ENCODE measurements at places on chromosomes 11 and 22.

DNA sequence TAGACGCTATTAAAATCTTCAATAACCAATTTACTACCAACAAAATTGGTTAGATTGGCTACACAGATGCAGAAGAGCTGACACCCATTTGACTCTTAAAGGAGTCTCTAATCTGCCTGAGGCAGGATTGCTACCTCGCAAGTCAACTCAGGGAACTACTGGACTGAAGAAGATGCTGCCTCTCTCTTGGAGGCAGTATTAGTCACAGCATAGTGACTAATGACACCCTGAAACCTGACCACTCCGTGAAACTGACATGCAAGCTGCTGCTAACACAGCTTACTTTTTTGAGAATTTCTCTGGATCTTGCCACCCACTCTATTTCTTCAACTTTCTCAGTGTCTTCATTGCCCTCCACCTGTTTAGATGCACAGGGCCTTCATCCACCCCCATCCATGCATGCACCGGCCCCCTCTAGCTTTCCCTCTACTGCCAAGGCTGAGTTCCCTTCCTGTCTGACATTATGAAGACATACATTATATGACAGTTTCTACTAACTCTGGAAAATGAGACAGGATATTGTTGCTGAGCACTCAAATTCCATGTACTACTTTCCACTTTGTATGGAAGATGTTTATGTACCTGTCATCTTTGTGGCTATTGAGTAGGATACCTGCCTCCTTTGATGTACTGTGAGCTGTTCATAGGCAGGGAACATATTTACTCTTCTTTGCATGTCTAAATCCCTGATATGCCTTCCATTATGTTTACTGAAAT, 183.2 kb downstream of the MSANTD4 start:
- DNase-seq = no peak

DNA sequence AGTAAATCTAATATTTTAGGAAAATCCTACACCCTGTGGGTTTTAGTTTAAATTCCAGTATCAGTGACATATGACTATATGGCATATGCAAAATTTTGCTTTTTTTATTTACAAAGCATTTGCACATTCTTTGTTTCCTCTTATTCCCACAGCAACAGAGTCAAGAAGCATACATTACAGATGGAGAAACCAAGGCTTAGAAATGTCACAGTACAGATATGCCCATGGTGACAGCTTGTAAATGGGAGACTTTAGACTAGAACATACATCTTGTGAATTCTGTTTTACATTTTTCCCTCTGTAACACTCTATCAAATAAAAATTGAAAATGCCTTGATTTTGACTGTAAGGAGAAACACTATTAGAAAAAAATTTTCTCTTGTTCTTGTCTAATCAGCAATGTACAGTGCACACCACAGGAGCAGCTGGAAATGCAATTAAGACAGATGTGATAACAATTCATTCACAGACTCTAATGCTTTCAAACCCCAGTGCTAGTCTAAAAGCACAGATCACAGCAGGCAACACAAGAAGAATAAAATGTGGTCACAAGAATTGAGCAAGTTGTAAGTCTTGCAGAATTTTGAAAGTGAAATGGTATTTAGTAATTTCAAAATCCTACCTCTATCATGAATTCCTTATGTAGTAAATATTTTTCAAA, 375.9 kb downstream of the LUZP2 start:
- DNase-seq = no peak

DNA sequence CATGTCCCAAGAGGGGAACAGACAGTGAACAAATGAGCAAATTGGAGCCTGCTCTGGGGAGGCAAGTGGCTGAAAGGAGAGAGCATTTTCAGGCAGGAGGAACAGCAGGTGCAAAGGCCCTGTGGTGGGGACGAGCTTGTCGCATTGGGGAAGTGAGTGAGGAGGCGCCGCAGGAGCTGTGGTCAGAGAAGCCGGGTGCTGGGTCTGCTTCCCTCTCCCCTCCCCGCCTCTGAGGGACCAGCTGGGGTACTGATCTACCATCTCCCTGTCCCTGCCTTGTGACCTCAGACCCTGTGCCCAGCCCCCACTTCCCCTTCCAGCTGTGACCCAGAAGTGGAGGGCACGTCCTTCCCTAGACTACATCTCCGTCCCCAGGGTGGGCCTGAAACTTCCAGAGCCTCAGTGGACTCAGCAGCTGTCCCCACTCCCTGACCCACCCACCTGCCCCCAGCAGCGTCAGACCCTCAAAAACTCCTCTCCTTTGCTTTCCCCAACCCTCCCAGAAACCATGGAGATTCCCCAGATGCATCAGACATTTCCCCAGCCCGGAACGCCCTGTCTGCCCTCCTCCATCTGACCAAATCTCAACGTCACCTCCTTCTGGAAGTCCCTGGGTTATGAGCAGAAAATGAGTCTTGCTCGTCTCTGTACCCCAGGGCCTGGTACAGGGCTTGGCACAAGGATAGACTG, 19.7 kb upstream of the PDGFB start:
- peak; percentile 94 for DNase-seq

DNA sequence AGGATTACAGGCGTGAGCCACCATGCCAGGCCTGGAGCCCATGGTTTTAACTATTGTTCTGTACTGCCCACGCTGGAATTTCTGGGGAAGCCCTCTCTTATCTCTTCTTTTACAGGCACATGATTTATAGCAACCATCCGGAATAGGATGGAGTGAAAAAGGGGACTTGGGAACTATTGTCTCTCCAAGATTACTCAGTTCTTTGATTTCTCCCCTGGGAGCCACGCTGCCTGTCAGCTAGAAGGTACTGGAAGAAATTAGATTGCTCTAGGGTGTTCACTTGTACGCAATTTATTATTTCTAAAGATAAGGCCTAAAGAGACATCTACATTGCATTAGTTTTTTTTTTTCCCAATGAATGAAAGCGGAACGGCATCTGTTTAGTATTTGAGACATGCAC, 65.6 kb upstream of the PTPRJ start:
- no peak for DNase-seq

DNA sequence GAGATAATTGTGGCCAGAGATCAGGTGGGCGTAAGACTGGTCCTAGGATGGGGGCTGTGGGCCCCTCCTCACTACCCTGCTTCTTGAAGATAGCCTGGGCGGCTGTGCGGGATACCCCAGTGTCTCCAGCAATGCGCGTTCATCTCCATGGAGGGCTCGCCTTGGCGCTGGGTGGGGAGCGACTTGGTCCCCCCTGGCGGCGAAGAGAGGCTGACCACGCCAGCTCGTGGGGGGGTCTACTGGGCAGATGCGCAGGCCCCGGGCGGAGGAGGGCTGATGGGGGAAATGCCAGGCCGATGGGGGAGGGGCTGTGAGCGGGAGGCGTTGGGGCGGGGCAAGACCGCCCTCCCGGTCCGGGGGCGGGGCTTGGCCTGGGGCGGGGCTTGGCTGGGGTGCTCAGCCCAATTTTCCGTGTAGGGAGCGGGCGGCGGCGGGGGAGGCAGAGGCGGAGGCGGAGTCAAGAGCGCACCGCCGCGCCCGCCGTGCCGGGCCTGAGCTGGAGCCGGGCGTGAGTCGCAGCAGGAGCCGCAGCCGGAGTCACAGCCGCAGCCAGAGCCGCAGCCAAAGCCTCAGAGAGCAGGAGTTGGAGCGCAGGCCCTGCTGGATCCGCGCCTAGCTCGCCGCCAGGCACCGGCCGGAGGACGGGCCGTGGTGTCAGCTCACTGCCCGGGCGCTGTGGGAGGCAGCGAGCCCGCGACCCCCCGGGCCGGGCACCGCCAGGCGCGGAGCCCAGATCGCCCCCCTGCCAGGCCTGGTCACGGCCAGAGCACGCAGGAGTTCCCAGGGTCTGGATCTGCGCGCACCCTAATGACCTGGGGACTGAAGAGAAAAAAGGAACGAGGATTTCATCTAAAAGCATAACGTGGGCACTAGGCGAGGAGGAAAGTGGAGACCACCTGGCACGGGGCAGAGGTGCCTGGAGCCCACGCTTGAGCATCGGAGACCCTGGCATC, at the start of gene SLC35E4:
Gene SLC35E4, plus strand, starts transcription at position 509 of the 953 bp plus-strand sequence. CDS start 670 bp downstream, outside the sequence.
- DNase-seq = peak; percentile 78
